A549 treated with dexamethasone at 1 μM for 4 hours (cell line): ENCODE measurements at places on chromosomes 5 and 9. TPM values are rescaled to one million over a fixed set of nuclear protein-coding genes. Genes with fewer than 3 reads are reported as not detected.

STC2 gene
- total RNA-seq, result 33.1 to 44.7 TPM (median 36.9 TPM) in 5 replicates

OLFM1 gene
- total RNA-seq, result 8.8 to 10.8 TPM (median 10.5 TPM) in 5 replicates

IFNE gene
- total RNA-seq, result 0.49 to 0.83 TPM (median 0.73 TPM) in 5 replicates

SPINK6 gene
- 0.27 to 1.4 TPM (median 0.39 TPM) in 5 replicates for total RNA-seq

ADGRD2 gene
- not detected in 5 replicates for total RNA-seq

HTR4 gene
- not detected in 5 replicates for total RNA-seq

CD180 gene
- not detected in 5 replicates for total RNA-seq

UGT3A2 gene
- total RNA-seq, result not detected in 5 replicates

PCA3 gene
- total RNA-seq, result not detected in 5 replicates

FBP1 gene
- total RNA-seq, result 0.05 to 0.12 TPM in 2 of 5 replicates, not detected in the others

SPINK4 gene
- total RNA-seq, result not detected in 5 replicates

TEX48 gene
- not detected in 5 replicates for total RNA-seq

LCN15 gene
- 0.09 TPM in 2 of 5 replicates, not detected in the others for total RNA-seq

NAIF1 gene
- 4.9 to 8.2 TPM (median 7.3 TPM) in 5 replicates for total RNA-seq
